ENCODE measurements at places on chromosomes 6 and 20. TPM values are rescaled to one million over a fixed set of nuclear protein-coding genes. Genes with fewer than 3 reads are reported as not detected.

CEP43 gene
- total RNA-seq, result 20.0 TPM

- no peak for DNase-seq
- H3K4me1 ChIP-seq, result peaks cover 30% of the 10 kb centered on the region
- no peak overlapping the region for H3K4me3 ChIP-seq
- no peaks in the 10 kb centered on the region for H3K27me3 ChIP-seq
- no peaks in the 10 kb centered on the region for H3K36me3 ChIP-seq
Observed at GRCh38 chr6:118677193-118677592, 25.8 kb upstream of the CEP85L start.

DNA sequence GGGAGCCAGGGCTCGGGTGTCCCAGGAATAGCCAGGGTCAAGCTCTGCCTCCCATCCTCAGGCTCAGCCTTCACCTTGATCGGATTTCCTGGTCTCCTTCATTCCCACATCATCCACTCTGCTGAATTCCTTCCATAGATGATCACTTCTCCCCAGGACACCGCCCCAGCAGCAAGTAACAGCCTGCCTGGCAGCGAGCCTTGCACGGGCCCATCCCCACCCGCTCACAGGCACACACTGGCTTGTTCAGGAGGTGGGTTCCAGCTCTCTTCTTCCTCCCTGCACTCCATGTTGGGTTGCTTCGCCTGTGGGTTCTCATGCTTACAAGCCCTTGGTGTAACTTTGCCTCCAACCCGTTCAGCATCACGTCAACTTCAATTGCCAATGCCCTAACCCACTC lies 113.0 kb upstream of the IYD start:
- H3K27me3 ChIP-seq, result peaks cover 36% of the 10 kb centered on the region
- no peaks in the 10 kb centered on the region for H3K36me3 ChIP-seq
- no peak overlapping the region for H3K27ac ChIP-seq
- no peak overlapping the region for H3K4me3 ChIP-seq

DNA sequence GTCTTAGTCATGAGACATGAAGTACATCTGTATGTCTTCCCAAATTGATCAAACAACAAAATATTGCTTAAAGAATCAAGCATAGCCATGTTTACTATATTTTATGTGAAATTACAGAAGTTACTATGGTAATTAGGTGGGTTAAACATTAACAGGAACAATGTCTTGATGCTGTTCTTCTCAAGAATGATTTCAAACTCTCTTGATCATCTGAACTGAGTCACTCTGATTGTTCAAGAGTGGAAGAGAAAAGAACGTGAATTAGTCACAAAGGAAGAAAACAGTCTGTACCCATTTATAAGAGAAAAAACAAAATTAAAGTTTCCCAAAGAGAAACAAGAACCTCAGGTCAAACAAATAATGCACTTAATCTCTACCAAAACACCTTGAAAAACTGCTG lies 62.2 kb upstream of the NUP153 start:
- no peaks in the 10 kb centered on the region for H3K4me1 ChIP-seq
- no peaks in the 10 kb centered on the region for H3K27me3 ChIP-seq
- H3K27ac ChIP-seq, result no peak overlapping the region
- H3K36me3 ChIP-seq, result no peaks in the 10 kb centered on the region

DNA sequence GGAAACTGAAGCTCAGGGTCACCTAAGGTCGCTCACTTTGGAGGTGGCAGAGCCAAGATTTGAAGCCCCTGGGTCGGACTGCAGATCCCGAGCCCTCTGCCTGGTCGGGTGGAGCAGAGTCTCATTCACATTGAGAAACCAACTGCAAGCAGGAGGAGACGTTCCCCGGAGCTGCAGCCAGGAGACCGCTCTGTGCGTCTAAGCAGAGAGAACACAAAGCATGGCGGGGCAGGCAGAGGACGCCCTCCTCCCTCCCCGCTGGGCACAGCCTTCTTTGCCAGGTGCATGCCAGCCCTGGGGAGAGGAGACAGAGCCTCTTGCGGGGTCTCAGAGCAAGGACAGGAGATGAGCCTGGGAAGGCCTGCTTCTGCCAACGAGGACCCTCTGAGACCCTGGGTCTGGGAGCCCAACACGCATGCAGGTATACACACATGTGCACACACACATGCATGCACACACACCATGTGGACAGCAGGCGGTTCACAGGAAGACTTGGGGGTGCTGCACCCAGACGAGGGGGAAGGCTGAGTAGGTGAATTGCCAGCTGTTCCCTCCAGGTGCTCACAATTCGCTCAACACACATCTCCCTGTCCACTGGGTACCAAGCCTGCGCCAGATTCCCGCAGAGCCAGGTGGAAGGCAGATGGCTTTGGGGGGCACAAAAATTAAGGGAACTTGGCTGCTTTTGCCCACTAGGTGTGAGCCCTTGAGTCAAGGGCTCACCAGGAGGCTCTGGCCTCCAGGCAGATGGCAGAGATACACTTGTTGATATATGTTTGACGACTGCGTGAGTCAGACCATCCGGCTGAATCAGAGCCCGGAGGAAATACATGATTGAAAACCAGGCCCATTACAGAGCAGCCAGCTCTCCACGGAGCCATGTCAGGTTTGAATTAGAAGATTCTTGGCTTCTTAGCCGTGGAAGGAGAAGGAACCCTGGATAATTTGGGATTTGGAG lies 5.5 kb upstream of the NTSR1 start:
- H3K4me3 ChIP-seq, result peak overlapping the region; percentile 26
- H3K27ac ChIP-seq, result no peak overlapping the region
- peaks cover 4% of the 10 kb centered on the region for H3K4me1 ChIP-seq
- H3K27me3 ChIP-seq, result peaks cover 4% of the 10 kb centered on the region

DNA sequence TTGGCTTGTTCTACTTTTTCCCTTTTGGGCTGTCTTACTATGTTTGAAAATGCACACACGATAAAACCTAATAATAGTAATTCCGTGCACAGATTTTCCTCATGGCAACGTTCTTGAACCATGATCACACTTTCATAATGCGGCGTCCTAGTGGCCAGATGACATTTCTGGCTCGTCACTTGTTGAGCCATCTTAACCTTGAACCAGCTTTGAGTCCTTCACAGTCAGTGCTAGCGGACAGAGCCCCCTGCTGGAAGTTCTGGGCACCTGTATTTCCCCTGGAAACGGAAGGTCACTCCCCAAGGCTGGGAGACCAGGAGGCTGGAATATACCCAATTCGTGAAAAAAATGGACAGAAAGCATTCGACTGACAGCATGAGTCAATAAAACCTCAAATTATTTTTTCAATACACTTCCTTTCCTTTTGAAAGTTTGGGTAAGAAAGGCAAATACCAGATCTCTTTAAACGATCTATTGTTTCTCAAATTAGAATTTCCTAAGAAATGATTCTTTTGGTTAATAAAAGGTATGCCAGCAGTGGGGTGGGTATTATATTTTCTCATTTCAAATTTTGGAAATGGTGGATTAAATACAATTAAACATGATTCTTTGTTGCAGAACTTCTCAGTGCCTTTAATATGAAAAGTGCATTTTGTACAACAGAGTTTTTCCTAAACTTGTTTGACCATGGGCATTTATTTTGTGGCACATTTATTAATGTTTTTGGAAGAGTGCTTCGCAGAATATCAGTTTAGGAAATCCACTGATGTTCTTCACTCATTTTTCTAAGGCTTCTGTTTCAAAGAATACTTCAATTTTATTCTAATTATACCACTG lies 542.3 kb downstream of the QKI start:
- H3K27me3 ChIP-seq, result peaks cover 23% of the 10 kb centered on the region
- no peak overlapping the region for H3K4me3 ChIP-seq
- DNase-seq, result peak; percentile 85
- no peaks in the 10 kb centered on the region for H3K36me3 ChIP-seq
- no peak overlapping the region for H3K27ac ChIP-seq
